Stimulated activated naive B cell treated with anti-CD40 and anti-IgM and Interleukin-4, amounts not matched to agents 10 μg/mL and 1 μg/mL and 100 μg/mL, for 72 hours (primary cell): ENCODE measurements at places on chromosomes 2 and 18.

DNA sequence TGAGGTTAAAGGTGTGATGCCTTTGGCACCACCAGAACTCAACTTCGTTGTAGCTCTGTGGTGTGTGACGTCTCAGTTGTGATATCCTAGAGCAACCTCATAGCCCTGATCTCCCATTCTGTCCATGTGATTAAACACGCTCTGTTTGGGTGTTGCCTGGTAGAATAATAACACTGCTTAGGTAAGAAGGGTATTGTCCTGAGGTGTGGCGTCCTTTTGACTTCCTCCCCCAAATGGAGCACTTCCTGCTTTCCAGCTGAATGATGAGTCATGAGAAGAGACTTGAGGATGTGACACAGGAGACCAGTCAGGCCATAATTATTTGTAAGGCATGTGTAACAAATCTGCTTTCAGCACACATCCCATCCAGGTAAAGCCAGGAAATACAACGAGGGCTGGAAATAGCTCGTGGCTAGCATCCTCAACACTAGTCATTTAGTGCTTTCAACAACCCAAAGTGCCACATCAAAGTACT is 100.7 kb downstream of the RAPGEF4 start:
- DNase-seq: no peak

DNA sequence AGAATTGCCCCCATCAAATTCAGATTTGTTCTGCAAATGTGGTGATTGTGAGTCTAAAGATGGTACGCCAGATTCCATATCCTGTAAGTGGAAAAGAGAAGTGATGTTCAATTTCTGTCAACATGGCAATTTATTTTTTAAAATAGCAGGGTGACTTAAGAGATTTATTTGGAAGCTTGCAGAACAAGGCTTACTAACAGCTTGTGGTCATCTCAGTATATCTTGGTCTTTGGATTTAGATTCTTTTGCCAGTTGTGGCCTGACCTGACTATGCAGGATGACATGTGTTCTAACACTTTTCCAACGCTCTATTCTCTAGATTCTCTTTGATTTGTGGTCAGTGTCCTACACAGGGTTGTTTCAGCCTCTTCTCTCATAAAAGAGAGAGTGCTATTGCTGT is 74.4 kb downstream of the MAP3K20 start:
- DNase-seq: no peak

DNA sequence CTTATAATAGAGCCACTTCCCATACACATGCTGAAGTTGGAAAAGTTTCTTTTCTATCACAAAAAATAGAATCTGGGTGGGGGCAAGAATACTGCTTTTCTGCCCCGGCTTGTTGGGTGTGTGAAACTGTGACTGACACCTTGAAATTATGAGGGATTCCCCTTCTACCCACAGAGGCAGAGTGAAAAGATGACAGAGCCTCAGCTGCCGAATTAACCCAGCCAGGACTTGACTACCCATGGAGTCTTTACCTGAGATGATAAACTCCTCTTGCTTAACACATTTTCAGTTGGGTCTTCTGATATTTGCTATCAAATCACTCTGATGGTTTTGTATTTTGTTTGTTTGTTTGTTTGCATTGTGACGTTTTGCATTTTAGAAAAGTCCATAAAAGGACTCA is 66.0 kb upstream of the PMAIP1 start:
- no peak for DNase-seq

- DNase-seq: no peak
Measured at GRCh38 chr18:10207682-10208345, 246.6 kb upstream of the APCDD1 start.

GRCh38 chr18:43054815-43055519 is 60.5 kb downstream of the RIT2 start:
- no peak for DNase-seq

- no peak for DNase-seq
Measured at GRCh38 chr2:7703048-7703447, 785.8 kb downstream of the RNF144A start.

DNA sequence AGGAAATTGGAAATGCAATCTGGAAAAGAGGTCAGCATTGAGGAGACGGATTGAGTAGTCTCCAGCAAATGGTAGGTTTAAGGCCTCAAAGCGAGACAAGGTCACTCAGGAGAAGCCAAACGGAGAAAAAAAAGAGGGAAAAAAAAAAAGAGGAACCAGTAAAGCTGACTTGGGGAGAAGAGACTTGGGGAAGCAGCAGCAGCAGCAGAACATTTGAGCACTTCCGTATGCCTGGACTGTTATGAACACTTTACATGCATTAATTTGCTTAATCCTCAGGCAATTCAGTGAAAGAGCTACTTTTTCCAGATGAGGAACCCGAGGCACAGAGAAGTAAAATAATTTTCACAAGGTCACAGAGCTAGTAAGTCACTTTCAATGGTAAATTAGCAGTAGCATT is 81.3 kb downstream of the OSBPL6 start:
- DNase-seq: no peak

DNA sequence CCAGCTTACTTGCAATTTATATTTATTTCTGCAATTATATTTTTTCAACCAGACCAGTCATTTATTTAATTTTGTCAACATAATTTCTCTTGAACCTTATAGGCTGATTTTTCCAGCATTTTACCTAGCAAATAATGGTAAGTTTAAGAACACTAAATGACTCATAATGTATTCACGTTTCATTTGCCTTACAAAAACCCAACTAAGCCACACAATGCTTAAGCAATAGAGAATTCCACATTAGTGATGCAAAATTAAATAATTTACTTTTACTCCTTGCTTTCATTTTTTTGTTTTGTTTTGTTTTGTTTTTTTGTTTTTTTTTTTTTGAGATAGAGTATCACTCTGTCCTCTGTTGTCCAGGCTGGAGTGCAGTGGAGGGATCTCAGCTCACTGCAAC is 110.4 kb upstream of the VRK2 start:
- no peak for DNase-seq
